ENCODE measurements at places on chromosomes 2 and 18.

- no peak for DNase-seq
Observed at GRCh38 chr2:132477962-132478361, 61.4 kb downstream of the GPR39 start.

- no peak for DNase-seq
Observed at GRCh38 chr2:100214265-100214971, 72.0 kb upstream of the AFF3 start.

GRCh38 chr2:96143848-96144480, 1.3 kb downstream of the DUSP2 start:
- no peak for DNase-seq

GRCh38 chr2:99488539-99489062, 1.2 kb downstream of the REV1 start:
- DNase-seq, result no peak

DNA sequence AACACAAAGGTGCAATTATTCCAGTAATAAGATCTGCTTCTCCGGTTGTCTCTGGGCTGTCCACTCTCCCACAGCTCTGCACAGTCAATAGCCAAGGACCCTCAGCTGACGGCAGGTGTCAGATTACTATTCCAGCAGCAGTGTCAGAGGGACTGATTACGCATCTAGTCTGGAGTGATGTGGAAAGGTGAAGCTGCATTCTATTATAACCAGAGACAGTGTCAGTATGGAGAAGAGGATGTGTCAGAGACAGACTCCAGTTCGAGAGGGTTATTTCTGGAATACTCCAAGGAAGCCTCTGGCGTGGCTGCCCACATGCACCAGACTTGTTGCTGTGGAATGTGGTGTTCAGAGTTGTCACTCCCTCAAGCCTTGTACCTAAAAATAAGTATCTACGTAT, 163.6 kb upstream of the TMEM200C start:
- no peak for DNase-seq

- no peak for DNase-seq
Observed at GRCh38 chr2:104703669-104704068, 150.2 kb upstream of the POU3F3 start.

DNA sequence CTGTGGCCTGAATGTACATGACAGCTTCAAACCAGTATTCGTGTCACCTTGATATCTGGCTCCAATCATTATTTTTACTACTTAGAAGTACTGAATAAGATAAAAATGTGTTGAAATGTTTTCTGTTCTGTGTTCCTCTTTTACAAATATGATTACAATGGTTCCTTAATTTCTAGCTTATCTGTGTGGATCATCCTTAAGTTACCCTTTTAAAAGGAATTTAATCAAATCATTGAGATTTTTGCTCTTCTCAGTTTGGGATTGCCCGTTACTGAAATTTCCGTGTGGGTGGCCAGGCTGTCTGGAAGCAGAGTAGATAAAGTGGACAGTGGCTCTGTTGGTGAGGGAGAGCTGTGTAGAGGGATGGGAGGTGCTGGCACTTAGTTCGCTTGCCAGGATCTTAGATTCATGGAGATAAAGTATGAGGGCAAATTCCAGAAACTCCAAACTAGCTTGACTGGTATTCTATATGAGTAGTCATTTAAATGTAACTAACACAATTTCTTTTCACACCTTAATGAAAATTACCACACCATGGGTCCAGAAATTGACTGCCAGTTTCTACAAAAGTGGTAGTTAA, 27.4 kb upstream of the SAG start:
- no peak for DNase-seq

- DNase-seq, result no peak
Observed at GRCh38 chr2:69089266-69089665, 76.3 kb downstream of the ANTXR1 start.

Measured in cortex of kidney (tissue), 1 donor.